NCI-H446 treated with DMSO at 0.1 percent for 48 hours (cell line): ENCODE measurements at places on chromosomes 4 and X.

DNA sequence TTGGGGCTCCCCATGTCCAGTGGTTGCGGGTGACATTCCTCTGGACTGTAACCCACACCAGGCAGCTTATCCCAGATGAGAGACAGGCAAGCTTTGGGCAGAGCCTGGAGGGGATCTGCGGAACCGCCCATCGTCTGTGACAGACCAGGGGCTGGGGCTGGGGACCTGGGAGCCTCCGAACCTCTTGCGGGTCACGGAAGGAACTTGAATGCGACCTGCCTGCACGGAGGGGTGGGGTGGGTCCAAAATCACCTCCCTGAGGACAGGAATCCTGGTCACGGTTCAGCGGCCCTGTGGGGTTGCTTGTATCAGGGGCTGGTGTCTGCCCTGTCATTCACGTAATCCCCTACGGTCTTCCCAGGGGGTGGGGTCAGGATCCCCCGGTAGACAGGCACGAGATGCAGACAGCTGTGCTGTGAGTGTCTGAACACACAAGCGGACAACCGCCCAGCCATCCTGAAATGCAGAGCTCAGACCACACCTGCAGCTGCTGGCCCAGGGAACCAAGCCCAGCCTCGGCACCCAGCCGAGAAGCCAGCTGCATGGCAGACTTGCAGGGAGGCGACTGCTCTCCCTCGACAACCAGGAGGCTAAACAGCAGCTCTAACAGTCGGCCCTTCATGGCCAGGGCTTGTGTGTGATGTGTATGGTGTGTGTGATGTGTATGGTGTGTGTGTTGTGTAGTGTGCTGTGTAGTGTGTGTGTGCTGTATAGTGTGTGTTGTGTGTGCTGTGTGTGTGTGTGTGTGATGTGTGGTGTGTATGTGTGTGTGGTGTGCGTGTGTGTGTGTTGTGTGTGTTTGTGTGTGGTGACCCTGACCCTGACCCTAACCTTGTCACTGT, 105.9 kb upstream of the ADRA2C start:
- no peak for DNase-seq

DNA sequence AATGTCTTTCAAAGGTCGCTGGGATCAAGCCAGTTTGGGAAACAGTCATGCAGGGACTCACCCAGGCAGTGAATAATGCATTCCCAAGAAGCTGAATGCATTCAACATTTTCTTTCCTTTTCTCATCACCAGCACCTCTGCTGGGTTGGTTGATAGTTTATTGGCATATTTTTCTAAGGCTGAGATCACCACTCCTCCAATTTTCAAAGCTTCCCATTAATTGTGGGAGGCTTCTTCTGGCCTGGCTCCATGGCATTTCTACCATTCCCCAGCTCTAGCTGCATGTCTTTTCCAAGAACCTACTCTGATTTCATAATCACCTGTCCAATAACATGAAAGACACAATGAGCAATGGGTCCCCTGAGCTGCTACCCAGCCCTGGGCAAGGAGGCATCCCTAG, 35.8 kb downstream of the CHRDL1 start:
- no peak for DNase-seq

DNA sequence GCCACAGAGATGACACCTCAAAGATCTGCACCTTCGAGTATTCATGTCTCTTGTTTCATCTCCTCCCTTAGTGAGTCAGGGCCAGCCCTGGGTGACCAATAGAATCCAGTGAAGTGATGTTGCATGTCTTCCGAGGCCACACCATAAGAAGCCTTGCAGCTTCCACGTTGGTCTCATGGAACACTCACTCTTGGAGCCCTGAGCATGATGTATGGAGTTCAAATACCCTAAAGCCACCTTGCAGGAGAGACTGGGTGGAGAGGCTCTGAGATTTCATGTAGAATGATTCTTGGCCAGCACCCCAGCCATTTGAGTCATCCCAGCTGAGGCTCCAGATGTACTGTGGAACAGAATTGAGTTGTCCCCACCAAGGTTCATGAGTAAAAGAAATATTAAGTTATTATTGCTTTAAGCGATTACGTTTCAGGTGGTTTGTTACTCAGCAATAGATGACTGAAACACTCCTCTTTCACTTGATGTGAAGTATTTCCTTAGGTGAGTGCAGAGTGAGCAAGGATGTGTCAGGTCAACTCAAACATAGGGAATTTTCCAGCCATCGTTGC, 5.0 kb upstream of the RP2 start:
- no peak for DNase-seq

DNA sequence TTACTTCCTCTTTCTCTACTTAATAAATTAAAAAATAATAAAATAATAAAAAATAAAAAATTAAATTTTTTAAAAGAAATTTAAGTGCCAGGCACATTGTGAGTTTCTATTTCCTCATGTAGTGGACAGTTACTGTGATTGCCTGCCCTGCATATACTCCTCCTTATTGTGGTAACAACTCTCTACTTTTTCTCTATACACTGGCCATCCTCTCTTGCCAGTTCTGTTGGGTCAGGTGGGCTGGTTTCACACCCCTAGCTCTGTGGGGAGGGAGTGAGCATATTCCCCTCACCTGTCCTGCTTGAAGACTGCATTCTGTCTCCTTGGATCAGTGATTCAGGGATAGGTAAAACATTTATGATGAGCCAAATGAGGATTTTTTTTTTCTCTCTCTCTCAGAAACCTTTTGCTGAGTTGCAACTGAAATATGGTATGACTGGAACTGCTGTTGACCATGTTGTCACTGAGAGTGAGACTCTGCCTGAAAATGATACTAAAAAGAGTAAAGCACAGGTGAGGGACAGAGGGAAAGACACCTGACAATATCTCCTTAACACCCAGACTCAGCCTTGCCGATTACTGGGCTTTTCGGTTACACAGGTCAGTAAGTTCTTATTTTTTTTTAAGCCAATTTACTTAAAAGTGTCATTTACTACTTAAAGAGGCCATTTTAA, 37.2 kb downstream of the CXXC4 start:
- DNase-seq, result no peak

- DNase-seq, result no peak
Measured at GRCh38 chrX:42495139-42495538, 282.8 kb downstream of the PPP1R2C start.

- no peak for DNase-seq
Measured at GRCh38 chrX:21373637-21374162, 518 bp upstream of the CNKSR2 start.

DNA sequence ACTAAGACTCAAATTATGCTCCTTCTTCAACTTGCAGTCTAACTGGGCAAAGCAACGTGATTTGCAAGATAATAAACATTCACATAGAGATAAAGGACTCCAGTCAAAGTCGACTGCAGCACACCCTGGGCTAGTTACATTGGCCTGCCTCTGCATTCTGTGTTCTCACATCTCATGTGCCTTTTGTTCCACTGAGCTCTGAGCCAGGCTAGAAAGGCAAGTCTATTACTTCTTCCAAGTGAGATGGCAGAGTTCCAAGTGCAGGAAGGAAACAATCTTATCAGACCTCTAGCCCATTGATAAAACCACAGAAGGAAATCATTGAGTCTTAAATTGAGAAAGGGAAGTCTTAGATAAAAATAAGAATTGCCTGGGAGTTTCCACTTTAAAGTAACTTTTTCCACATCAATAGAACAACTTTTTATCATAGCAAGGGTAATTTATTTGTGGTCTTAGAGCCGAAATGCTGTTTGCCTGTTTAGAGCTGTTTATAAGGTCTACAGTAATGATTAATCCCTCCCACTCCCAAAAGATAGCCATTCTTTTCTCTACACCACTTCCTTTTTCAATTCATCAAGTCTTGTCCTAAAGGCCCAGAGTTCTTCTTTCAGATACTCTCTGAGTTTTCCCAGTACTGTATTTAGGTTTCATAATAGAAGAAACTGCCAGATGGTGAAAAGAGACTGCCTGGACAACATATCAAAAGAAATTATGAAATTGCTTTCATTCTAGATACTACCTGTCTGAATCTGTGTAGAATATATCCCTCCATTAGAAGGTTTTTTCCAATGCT, 200.2 kb downstream of the GUCY2F start:
- no peak for DNase-seq

DNA sequence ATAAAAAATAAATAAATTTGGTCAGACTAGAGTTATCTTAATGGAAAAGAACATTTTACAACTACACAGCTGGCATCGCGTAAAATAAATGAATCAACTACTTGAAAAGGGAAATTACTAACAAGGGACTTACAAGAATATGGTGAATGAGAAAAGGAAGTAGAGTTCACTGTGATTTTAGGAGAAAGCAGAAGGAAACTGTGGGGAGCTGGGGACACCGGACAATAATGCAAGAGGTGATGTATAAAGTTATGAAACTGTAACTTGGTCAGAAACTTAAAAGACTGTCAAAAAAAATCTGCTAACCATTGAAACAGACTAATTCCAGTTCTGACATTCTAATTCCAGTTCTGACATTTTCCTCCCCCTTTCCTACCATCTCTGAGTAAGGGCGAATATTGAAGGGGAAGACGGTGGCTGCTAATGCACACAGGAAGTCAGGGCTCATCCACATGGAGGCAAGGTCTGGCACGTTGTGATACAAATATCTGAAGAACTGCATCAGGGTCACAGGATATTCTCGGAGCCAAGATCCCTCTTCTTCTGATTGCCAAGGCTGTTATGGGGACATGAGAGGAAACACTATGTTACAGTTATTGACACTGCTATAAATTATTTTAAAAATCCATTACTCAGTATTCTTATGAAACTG, 170.5 kb downstream of the CDS1 start:
- no peak for DNase-seq

DNA sequence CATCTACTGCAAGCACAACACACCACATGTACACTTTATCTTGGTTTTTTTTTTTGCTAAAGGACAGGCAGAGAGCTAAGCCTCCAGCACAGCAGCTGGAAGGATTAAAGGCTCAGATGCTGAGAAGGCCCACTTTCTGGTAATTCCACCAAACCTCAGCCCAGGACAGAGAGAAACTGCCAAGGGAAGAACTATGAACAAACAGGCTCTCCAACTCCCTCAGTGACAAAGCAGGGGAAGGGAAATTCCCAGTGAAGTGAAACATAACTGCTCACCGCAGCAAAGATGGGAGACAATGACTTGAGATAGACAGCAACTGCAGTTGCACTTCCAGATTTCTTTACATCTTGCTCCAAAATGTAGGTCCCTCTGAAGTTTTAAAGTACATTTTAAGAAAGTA, 4.8 kb downstream of the PROM1 start:
- no peak for DNase-seq

DNA sequence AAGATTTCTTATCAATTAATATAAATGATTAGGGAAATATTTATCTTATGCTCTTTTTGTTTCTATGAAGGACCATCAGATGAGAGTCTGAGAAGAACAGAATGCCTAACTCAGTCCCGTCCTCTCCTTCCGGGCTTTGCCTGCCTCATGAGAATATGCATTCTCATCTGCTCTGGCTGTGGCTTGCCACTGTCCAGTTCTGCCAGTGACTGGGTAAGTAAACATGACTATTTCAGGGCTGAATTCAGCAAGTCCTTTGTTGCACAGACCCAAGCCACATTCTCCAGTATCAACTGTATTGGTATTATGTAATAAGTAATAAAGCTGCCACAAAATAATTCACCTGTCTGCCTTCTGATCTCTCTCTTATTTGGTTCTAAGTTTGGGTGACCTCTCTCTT, 110.7 kb downstream of the WDFY3 start:
- DNase-seq, result no peak

DNA sequence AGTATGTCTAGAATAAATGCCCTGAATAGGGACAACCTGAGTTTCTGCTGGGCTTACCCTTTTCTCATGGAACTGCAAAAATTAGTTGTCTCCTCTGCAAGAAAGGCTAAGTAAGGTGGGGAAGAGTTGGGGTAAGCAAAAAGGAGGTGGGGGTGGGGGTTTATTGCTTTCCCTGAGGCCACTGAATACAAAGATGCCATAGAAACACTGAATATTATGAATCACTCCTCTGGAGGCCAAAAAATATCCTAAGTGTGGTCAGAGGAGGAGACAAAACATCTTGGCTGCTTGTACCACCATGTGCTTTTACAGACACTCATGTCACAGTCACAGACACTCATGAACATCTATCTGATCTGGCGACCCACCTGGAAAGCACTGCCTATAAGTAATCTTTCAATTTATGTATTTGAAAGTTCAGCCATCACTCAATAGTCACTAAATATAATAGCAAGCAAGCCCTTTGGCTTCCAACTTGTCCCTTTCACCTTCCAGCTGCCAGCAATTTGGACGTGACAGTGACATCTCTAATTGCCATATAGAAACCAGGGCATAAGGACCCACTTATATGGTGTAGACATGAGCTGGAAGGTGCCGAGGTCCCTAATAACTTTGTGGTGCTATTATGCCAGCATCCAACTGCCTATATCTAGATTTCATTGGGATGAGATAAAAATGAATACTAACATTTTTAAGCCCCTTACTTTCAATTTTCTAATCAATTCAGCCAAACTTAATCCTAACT, 122.7 kb upstream of the CBR4 start:
- DNase-seq, result no peak

DNA sequence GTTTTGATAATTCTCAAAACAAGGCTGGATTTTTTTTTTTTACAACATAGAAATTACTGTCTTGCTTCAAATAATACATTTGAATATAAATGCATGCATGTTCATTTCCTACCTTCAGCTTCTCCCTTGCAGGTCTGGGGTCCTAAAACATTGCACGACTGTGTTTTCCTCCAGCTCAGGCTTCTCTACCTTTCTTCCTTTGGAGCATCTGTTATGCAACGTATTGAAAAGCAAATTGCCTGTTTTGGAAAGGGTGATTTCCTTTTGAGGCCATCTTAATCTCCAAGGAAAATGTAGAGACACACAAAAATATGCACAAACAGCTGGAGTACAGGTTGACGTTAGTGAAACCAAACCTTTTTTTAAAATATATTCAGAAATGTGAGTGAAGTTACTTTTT, 115.6 kb upstream of the TLL1 start:
- DNase-seq, result no peak

- DNase-seq, result no peak
Measured at GRCh38 chrX:78506248-78506647, 152.9 kb downstream of the RTL3 start.

DNA sequence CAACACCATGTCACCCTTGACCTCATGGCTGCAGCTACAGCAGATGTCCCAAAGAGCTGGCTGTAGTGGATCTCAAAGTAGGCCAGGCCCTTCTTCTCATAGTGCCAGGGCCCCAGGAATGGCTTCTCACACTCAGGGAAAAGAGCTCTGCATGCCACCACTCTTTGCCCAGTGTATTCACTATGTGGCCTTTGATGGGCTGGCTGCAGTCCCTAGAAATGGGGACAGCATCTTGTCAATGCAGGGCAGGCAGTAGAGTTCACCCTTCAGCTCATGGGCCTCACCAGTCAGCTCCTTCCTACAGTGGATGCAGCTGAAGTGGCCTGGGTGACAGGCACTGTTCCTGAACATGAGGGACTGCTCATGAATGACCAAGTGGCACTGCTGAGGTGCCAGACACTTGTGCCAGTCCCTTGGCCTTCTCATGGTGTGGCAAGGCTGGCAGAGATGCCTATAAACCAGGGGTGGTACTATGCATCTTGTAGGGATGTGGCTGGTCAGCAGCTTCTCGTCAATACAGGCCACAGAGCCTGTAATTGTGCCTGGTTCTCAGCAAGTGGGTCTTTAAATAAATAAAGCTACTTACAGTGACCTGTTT, 178.9 kb downstream of the ARAP2 start:
- DNase-seq, result no peak
